ENCODE measurements at places on chromosomes 3 and 15.
A peak's percentile ranks its signal among the peaks of the same experiment; 100 is the strongest.

DNA sequence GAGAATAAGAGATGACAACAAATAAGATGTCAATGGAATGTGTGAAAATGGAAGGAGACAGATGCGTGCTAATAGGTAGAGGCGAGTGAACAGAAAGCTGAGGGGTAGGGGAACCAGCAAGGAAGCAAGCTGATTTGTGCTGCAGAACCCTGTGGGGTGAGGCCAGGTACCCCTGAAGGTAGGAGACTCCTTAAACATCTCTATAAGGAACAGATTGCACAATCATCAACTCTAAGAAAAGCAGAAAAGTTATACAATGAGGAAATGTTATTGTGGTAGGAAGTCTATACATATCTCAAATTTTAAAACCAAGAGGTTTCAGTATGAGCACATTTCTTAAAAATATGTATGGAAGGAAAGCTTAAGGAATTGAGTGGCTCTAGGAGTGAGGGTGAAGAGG, 315.0 kb upstream of the TPM1 start:
- DNase-seq, result no peak

DNA sequence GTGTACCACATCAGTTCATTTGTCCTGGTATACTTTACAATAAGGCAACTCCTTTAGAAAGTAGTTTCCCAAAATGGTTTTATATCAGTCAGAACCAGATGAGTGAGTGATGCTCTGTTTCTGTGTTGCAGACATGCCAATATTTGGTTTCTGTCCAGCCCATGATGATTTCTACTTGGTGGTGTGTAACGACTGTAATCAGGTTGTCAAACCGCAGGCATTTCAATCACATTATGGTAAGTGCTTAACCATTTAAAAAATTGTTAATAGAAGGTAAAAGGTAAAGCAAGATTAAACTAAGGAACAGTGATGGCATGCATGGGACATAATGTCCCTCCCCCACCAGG, 40.0 kb upstream of the SCAANT1 start:
- DNase-seq, result no peak

GRCh38 chr3:127959873-127960272, 44.8 kb downstream of the KBTBD12 start:
- DNase-seq, result no peak

GRCh38 chr15:33132722-33133345, 61.7 kb downstream of the FMN1 start:
- no peak for DNase-seq

DNA sequence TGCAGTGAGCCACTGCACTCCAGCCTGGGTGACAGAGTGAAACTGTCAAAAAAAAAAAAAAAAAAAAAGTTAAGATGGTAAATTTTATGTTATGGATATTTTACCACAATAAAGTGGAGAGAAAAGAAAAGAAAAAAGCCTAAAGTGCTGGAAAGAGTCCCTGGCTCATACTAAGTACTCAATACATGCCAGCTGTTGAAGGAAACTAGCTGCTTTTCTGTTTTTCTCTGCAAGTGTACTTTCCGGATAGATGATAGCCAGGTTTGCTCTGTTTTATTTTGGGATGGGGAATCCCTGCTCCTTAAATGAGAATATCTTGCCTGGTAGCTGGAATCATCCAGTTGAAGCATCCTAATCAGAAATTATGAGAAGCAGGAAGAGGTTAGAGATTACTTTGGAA, 10.9 kb downstream of the EID1 start:
- no peak for DNase-seq

GRCh38 chr3:4529876-4530588, 36.9 kb downstream of the ITPR1 start:
- DNase-seq, result no peak

- DNase-seq, result no peak
Measured at GRCh38 chr3:46632792-46633191, 20.5 kb downstream of the FAM240A start.

- peak; percentile 61 for DNase-seq
Measured at GRCh38 chr3:31533169-31534064, 692 bp downstream of the STT3B start.

- no peak for DNase-seq
Measured at GRCh38 chr3:22353126-22353525, 602.1 kb upstream of the ZNF385D start.

DNA sequence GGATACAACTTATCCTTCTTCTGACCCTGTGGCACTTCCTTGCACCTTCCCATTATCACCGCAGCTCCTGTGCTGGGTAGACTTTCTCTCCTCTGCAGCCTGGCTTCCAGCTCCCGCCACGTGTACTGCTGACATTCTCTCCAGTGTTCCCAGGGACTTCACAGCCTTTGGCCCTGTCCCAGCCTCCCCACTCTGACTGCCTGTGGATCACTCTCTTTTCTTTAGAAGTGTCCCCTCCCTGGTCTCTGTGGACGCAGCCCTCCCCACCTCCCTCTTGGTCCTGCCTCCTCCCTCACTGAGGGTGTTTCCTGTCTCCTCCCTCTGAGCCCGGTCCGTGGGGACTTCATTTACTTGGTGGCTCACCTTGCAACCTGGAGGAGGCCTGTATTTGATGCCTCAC, 17.4 kb downstream of the PDIA5 start:
- no peak for DNase-seq

DNA sequence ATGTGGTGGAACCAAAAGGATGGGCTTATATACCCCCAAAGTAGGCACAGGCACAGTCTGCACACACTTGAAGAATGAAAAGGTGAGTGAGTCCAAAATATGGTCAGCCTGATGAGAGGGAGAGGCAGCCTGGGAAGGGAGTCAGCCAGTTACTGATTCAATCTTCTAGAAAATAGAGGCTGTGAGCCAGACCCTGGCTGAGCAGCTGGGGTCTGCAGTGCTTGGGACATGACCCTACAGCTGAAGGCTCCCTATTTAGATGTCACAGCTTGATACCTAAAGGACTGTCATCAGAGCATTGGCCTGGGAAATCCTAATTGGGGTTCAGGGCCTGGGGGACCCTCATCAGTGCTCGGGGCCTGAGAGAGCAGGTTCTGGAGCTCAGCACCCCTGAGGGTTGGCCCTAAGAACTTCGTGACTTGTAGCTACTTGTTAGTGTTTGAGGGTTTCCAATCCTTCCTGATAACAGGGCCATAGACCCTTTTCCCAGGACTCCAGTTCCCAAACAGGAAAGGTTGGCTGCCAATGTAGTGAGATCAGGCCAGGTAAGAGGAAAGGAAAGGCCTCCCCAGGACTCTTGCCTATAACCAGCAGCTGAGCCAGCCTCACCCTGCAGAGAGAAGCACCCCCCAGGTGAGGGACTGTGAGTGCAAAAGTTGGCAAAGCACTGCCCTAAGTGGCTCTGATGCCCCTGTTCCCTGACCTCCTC, 54.7 kb upstream of the SLCO2A1 start:
- DNase-seq, result no peak

- no peak for DNase-seq
Measured at GRCh38 chr15:45331972-45332371, 46.4 kb downstream of the GATM start.

- no peak for DNase-seq
Measured at GRCh38 chr3:42658091-42658770, 4.7 kb downstream of the ZBTB47 start.

- DNase-seq, result no peak
Measured at GRCh38 chr15:78067328-78068228, 9.9 kb downstream of the TBC1D2B start.

- DNase-seq, result no peak
Measured at GRCh38 chr15:25093455-25094029, 138.8 kb downstream of the SNRPN start.

DNA sequence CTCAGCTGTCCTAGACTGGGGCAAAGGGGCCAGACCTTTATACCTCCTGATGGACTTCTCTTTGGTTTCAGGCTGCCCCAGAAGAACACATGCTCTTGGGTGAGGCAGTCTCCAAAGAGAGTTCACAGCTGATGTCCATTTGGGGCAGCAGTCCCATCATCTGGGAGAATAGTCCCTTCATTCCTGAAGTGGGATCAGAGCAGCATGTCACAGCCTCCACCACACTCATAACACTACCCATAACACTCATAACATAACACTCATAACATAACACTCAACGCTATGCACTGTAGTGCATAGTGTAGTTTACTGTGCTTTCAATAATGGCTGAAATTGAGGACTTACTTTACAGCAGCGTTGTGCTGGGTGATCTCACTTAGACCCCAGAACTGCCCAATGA, 36.7 kb upstream of the PLCL2 start:
- no peak for DNase-seq

DNA sequence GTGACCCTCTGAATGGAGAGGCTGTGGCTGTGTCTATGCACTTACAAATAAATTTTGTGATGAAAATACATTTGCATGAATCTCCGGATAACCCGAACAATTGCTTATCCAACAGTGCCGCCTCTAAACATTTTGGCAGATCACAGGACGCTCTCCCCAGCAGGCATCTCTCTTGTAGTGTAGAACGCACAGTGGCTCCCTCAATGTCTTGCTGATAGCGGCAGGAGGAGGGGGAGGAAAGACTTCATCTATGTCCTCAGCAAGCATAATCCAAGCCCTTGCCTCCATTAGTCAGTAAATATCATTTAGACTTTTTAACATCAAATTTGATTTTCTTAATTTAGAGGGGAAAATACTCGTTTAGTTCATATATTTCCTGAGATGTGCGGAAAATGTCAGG, 318.1 kb upstream of the IGF1R start:
- no peak for DNase-seq

DNA sequence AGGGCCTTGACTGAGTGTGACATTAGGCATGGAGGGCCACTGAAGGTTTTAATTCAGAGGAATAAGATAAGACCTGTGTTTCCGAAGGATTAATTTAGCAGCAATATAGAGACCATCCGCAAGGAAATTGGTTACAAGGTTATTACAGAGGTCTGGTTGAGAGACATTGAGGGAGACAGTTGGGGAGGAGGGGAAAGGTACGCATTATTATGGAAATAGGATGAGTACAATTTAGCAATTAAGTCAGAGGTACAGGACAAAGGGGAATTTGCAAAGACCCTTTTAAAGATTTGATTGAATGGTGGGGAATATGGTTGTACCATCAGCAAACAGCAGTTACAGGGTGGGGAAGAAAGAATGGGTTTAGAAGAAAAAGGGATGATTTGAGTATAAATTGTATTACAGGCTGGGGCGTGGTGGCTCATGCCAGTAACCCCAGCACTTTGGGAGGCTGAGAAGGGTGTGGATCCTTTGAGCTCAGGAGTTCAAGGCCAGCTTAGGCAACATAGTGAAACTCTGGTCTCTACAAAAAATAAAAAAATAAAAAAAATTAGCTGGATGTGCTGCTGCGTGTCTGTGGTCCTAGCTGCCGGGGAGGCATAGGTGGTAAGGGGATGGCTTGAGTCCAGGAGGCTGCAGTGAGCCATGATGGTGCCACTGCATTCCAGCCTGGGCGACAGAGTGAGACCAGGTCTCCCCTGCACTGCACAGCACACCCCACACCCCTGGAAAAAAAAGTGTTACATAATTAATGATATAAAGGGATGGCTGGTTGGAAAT, 11.3 kb downstream of the ARL8B start:
- no peak for DNase-seq

DNA sequence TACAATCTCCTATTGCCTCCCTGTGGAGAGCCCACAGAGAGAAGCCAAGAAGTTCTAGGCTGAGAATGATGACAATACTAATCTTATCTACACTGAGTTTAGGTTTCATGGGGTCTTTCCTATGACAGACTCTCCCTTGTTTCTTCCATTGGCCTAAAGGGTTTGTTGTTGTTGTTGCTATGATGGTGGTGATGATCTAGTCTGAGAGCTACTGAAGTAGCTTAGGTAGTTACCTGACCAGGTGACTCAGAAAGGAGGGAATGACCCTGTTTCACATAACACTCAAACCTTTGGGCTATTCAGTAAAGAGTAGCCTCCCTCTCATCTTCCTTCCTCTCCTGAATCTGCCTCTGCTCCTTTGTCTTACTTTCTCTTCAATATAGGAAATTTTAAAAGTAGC, 170.2 kb downstream of the GMNC start:
- DNase-seq, result no peak

- no peak for DNase-seq
Measured at GRCh38 chr3:153919773-153920172, 201.4 kb upstream of the ARHGEF26 start.

DNA sequence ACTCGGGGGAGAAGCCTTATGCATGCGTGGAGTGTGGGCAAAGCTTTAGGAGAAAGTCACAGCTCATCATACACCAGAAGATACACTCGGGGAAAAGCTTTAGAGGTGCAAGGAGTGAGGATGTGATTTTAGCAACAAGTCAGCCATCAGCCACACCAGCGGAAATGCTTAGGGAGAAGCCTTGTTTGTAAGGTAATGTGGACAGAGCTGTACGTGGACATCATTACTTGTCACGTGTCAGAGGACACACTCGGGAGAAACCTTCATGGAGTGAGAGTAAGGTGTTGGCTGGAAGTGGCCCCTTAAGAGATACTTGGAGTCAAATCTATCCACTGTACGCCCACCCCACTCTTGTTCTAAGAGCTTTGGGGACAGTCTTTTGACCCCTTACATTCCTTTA, 28.7 kb downstream of the ZNF589 start:
- DNase-seq, result no peak

DNA sequence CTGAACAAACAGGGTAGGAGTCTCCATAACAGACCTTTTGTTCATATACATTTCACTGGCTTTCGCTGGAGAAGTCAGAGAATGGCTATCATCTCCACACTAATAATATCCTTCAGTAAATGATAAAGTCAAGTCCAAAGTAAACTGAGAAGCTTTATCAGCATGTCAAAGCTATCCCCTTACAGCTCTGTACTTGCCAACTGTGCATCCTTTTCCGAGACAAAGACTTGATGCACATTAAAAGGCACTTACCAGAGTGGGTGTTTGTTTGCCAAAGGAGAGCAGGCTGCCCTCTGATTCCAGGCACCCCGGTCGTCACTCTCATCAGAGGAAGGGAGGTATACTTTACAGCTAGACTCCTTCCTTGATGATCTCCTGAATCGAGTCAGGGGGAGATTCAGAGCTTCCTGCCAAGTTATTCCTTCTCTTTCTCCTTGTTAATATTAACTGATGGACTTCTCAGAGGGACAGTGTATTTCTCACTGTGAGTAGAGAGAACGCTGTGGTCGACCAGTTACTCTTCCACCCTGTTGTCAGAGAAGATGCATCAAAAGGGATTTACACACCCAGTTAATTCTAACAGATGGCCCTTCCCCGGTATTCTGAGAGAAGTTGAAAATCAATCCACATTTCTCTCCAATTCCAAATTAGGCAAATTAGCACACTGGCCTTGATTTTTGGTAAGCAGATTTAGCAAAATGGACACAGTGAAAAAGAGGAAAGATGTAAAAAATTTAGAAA, 504.7 kb upstream of the NR2F2 start:
- no peak for DNase-seq

DNA sequence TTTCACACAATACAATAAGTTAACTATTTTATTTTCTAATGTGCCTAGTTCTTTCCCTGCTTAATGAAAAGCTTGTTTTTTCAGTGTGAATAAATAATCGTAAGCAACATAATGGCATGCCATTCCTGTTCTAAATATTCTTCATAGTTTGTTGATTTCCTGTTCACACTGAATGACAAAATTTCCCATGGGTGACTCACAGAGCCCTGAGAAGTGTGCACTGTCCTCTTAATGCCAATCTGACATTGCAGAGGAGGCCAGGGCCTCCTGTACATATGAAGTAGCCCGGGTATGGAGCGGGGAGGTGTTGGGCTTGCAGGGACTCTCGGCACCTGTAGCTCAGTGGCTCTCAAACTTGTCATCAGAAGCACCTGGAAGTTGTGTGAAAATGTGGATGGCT, 24.3 kb downstream of the CCR3 start:
- DNase-seq, result no peak

GRCh38 chr15:93479715-93480114, 390.7 kb upstream of the RGMA start:
- DNase-seq, result no peak

All from central memory CD4-positive, alpha-beta T cell (primary cell).